Hindlimb muscle (tissue), 1 donor: ENCODE measurements at places on chromosomes 7 and 10. TPM values are rescaled to one million over a fixed set of nuclear protein-coding genes. Genes with fewer than 3 reads are reported as not detected.

DNA sequence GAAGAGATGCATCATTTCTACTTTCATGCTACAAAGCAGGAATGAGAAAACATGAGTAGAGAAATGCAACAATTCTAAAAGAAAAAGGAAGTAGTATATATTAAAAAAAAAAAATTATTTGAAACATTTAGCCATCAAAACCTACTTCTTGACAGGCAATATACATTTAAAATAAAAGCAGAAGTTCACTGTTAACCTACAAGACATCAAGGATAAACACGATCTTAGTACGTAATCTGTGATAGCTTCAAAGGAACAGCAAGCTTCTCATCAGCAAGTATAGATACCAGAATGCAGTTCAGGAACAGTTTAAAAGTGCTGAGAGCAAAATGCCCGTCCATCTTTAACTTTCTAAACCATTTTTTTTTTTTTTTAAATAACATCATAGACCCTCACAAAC lies 36.9 kb downstream of the MALSU1 start:
- DNase-seq = no peak

DNA sequence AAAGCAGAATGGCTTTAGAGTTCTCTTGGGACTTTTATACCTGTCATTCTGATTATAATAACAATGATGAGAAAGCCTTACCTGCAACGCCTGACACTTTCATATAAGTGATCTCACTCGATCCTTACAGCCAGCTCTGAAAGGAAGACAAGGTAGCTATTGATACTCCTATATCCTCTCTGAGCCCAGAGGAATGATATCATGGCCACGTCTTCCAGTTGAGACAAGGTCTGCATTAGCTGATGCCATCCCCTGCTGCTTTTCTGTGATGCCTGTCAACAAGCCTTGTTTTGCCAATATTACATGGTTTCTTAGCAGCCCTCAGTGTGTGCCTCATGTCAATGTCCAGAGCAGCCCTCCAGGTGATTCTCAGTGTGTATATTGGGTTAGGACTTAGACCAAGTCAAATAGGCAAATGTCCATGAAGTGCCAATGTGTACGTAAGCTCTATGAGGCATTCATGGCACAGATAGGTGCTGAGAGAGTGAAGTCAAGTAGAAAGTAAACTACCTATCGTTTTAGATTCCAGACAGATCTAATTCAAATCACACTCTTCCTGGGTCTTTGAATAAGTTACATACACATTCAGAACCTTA lies 405.9 kb downstream of the ADRA2A start:
- DNase-seq = no peak

DNA sequence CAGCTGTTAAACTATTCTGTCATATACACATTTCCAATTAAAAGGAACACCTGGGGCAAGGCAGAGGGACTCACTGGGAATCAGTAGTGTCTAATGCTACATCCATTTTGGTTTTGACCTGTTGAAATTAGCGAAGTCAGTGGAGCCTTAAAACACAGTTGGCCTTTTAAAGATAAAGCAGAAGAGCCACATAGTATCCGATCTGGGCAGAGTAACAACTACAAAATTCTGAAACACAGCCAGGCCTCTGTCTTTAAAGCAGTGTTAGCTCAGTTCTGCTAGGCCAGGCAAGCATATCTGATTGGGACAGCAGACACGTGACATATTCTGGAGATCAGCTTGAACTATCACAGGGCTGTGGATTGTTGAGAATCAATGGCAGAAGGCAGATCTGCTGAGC lies 117.5 kb upstream of the WNT16 start:
- no peak for DNase-seq

DNA sequence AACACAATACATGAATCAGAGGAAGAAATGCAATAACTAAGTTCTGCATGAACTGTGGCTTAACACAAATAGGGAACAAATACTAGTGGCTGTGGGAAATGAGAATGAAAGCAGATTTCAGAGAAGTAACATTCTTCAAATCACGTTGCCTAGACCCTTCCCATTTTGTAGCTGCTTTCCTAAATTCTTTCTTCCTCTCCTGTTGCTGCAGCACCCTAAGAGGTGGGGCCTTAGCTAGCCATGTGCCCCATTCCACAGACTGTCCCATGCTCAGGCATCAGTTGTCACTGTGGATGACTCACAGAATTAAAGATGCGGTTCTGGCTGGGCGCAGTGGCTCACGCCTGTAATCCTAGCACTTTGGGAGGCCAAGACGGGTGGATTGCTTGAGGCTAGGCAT lies 704.7 kb upstream of the C7orf33 start:
- no peak for DNase-seq

- no peak for DNase-seq
Observed at GRCh38 chr10:27687326-27687725, 58.3 kb downstream of the MKX start.

DNA sequence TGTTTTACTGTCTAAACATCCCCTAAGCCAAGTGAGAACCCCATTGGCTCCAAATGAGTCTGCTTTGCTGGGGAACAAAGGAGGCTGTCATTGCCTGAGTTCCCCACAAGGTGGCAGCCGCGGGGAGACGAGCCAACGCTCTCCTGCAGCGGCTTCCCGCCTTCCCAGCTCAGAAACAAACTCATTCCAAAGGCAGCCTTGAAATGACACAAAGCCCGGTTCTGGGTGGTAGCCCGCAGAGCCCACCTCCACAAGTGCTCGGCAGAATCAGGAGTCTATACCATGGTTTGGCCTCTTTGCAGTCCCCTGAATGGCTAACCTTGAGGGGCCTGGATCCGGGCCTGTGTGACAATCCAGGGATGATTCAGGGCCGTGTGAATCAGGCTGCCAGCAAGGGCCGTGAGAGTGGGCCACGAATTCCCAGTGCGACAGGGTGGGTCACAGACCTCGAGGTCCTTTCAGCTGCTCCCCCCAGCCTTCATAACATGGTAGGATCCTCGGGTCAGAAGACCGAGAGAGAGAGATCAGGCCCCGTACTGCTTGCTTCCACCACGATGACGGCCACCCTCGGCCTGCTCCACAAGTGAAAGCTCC lies 79.7 kb downstream of the DLG5 start:
- DNase-seq = peak; percentile 80

DNA sequence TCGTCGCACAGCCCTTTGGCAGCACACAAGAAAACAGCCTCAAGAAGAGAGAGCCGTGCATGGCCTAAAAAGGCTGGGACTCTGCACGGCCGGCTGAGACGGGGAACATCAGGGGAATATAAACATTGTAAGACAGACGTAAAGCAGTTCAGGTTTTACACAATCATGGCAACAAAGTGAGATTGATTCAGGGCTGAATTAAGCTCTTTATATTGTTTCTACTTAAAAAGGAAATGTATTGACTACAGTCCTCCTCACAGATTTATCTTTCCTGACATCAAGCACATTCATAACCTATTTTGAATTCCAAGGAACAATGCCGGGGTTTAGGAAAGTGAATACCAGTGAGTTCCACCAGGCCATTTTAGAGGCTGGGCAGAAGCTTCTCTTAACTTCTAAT lies 25.2 kb downstream of the SORBS1 start:
- DNase-seq = no peak

The BTBD16 gene
- 0.39 TPM for polyA plus RNA-seq

GRCh38 chr7:151057506-151057988 lies at the start of gene CDK5:
Gene CDK5 (minus strand): TSS chr7:151057897. CDS start chr7:151057848, 49 bp downstream.
- DNase-seq = no peak

The RAPGEF5 gene
- polyA plus RNA-seq = 14.6 TPM

GRCh38 chr10:3960496-3960895 lies 175.5 kb upstream of the KLF6 start:
- DNase-seq = no peak

DNA sequence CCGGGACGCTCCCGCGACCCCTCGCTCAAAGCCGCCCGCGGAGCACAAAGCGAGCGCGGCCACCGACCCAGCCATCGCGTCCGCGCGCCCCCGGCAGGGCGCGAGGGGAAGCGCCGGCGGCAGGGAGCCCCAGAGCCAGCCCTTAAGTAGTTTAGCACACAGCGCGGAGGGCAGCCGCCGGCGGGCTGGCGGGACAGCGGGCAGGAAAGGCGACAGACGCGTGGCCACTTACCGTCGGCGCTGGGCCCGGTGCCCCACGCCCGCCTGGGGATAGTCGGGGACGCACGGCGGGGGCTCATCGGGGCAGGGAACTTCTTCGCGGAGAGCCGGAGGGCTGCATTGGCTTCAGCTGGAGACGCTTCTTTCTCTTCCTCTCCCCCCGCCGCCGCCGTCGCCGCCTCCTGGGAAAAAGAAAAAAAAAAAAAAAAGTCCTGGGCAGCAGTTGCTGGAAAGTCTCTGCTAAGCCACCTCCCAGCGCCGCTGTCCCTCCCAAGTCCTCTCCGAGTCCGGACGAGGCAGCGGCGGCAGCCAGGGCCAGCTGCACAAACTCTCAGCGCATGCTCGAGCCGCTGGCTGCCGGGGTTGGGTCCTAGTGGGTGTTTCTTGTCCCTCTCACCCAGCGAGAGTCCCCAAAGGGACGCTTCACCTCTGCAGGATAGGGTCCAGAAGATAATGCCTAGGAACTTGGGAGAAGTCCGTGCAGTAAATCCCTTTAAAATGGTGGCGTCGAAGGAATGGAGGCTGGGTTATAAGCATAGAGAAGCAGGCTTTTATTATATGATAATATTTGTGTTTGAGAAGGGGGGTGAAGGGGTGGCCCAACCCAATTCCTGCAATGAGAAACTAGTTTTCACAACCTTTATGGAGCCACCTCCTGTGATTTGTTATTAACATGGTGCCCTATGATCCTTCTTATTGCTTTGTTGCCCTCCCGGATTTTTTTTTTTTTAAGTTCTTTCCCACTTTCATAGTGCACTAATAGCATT lies at the start of gene TSPAN12:
TSS of gene TSPAN12 (minus strand) at position 557 of the 986 bp plus-strand sequence. CDS start 1,381 bp downstream, outside the sequence.
- peak; percentile 85 for DNase-seq

DNA sequence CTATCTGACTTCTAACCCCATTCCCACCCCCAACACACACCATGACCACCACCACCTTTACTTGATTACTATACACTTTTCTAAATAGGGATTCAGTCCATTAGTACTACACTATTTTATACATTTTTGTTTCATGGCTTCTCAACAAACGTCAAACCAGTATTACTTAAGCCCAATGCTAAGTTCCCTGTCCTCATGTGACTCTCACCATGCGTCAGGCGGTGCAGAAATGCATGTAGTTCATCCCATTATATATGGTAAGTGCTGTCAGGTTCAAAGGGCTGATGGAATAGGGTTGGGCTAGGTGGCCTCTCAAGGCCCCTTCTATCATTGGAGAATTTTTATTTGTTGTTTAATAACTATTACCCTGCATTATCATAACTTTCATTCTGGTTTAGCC lies 19.5 kb upstream of the VPS41 start:
- DNase-seq = no peak

DNA sequence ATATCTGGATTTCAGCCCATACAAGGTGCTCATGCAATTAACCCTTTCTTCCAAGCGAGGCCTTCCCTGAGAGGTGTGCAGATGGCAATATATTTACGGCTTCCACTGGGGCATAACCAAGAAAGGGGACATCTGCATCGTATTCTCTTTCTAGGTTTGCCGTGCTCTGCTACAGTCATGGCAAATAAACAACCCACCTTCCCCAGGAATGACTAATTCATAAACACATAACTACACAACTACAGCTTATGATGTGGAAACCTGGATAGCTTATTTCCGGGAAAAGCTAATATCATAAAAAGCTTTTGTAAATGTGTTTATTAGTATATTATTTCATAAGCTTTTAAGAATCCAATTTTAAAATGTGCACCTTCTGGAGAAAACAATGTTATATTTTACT lies 120.0 kb downstream of the CAMK1D start:
- no peak for DNase-seq

DNA sequence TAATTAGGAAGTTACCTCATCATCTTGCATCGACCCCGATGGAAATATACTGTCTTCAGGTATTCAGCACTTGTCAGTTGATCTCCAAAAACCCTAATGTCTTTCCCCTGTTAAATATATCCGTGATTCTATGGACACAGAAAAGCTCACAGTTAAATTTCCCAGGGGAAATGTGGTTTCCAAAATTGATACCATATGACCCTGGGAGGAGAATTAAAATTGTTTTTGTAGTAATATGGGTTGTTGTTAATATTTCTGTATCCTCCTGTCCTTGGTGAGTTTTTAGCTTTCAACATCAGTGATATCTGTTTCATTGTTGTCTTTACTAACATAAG lies 132.1 kb downstream of the CELF2 start:
- DNase-seq = no peak

The HYAL4 gene
- not detected for polyA plus RNA-seq

DNA sequence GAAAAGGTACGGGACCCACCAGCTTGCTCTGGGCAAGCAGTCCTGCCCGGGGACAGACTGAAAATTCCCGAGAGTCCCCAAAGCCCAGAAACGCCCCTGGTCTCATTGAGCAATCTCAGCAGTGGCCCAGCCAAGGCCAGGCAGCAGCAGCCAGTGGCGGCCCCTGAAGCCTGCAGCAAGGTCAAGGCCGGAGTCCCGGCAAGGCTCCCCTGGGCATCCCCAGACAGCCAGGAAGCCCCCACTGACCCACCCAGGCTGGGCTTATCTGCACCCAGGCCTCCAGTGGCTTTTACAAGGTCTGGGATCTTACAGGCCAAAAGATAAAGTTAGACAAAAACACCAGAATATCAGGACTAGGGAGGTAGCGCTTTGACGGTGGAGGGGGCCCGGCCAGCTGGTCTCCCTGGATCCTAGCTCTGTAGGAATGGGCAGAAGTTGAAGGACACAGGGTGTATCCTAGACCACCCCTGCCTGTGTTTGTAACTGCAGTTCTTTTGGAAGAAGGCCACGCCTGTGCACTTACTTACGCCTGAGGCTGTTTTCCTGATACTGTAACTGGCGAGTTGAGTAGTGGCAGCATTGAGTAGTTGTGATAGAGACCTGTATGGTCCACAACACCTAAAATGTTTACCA lies 130.5 kb upstream of the NPS start:
- no peak for DNase-seq

- no peak for DNase-seq
Observed at GRCh38 chr10:16968416-16969041, 151.3 kb upstream of the RSU1 start.

GRCh38 chr7:26349005-26349915 lies 57.6 kb downstream of the SNX10 start:
- DNase-seq = no peak

- no peak for DNase-seq
Observed at GRCh38 chr7:77458786-77459185, 42.6 kb upstream of the GSAP start.

DNA sequence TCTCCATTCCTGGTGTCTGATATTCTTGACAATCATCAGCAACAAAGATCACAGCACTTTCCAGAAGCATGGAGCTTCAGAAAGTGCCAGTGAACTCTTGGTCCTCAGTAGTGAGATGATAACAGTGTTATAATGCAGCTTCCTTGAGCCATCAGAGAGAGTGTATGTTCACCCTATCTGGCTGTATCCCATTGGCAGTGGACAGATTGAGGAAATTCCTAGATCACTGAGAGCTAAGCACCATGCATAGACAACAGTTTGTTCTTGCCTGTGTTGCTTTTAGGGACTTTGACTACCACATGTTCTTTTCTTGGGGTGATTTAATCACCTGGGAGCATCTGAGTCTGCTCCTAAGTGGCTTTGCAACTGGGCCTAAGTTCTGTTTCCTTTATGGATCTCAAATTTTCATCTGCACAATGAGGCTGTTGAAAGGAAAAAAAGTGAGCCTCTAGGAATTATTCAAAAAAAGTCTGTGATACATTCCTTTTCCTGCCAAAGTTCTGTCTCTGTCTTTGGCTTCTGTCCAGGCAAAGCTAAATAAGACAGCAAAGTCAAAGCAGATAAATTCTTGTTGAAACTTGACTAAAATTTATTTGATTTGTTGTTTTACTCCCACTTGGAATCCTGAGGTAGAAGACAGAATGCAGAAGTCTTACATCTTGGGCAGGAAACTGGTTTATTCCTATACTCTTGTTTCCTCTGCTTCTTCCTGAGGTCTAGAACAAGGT lies 14.5 kb upstream of the ZNF282 start:
- no peak for DNase-seq
